Activated CD4-positive, alpha-beta memory T cell treated with anti-CD3 and anti-CD28 coated beads, Interleukin-2, amount 10 ng/mL, durations not matched to agents 7 days and 5 days (primary cell): ENCODE measurements at places on chromosomes 11 and 22. TPM values are rescaled to one million over a fixed set of nuclear protein-coding genes. Genes with fewer than 3 reads are reported as not detected.
A peak's percentile ranks its signal among the peaks of the same experiment; 100 is the strongest.

DNA sequence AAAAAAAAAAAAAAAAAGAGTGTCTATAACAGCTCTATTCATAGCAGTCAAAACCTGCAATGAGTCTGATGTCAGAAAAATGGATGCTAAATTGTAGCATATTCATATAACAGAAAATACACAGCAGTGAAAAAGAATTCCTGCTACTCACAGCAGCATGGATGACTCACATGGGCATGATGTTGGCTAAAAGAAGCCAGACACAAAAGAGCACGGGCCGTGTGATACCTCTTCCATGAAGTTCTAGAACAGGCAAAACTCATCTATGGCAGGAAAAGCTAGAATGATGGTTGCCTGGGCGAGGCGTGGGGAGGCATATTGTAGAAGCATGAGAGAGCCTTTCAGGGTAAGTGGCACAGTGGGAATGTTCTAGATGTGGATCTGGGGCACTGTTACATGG, 18.9 kb downstream of the PLAAT3 start:
- no peaks in the 10 kb centered on the region for H3K4me1 ChIP-seq
- H3K27ac ChIP-seq: no peak overlapping the region
- no peaks in the 10 kb centered on the region for H3K36me3 ChIP-seq
- no peaks in the 10 kb centered on the region for H3K27me3 ChIP-seq
- no peak overlapping the region for H3K4me3 ChIP-seq

Gene KCNE3
- total RNA-seq: not detected

Gene WT1
- total RNA-seq: not detected

DNA sequence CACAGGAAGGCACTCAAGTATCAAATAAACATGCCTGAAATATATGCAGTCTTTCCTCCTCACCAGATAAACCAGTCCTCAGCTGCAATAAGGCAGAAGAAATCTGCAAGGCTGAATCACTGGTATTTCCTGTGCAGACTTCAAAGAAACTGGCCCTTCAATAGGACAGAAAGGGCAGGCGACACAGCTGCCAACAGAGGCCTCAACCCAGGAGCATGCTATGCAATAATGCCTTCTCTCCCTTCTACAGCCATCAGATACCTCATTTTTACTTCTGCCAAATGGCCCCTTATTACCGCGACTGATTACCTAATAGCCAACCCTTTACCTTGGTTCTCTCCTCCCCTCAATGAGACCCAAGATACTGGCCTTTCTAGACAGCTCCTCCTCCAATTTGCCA, 8.0 kb downstream of the NUMA1 start:
- peaks cover 73% of the 10 kb centered on the region for H3K4me1 ChIP-seq
- H3K27me3 ChIP-seq: no peaks in the 10 kb centered on the region
- DNase-seq: no peak
- peaks cover 62% of the 10 kb centered on the region for H3K36me3 ChIP-seq
- H3K4me3 ChIP-seq: no peak overlapping the region
- peak overlapping the region; percentile 32 for H3K27ac ChIP-seq
